ENCODE measurements at places on chromosomes 3 and 15. TPM values are rescaled to one million over a fixed set of nuclear protein-coding genes. Genes with fewer than 3 reads are reported as not detected.

- no peak for DNase-seq
- no peak overlapping the region for H3K27ac ChIP-seq
- no peaks in the 10 kb centered on the region for H3K4me1 ChIP-seq
- H3K4me3 ChIP-seq: no peak overlapping the region
- no peaks in the 10 kb centered on the region for H3K27me3 ChIP-seq
- no peaks in the 10 kb centered on the region for H3K36me3 ChIP-seq
These were observed 141.1 kb downstream of the DOCK3 start for GRCh38 chr3:50815844-50816243.

- H3K4me3 ChIP-seq: no peak overlapping the region
- no peaks in the 10 kb centered on the region for H3K36me3 ChIP-seq
- no peak for DNase-seq
These were observed 3.9 kb downstream of the CLDND1 start for GRCh38 chr3:98518816-98519215.

DNA sequence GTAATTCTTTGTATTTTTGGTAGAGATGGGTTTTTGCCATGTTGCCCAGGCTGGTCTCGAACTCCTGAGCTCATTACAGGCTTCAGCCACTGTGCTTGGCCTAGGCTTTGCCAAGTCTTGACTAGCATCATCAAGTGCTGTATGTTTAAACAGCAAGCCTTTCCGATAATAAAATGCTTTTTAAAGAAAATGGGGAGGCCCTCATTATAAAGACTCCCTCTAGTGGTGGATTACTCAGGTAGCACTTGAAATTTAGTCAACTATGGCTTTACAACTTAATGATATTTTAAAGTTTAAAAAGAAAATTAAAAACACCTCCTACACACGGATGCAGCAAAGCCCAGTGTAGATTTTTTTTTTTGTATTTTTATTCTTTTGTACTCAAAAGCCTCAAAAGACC is 213.6 kb downstream of the GAP43 start:
- H3K4me3 ChIP-seq: no peak overlapping the region
- H3K27me3 ChIP-seq: no peaks in the 10 kb centered on the region
- H3K36me3 ChIP-seq: no peaks in the 10 kb centered on the region
- H3K4me1 ChIP-seq: no peaks in the 10 kb centered on the region
- no peak overlapping the region for H3K27ac ChIP-seq

- H3K4me1 ChIP-seq: no peaks in the 10 kb centered on the region
- H3K36me3 ChIP-seq: peaks cover 8% of the 10 kb centered on the region
- no peak for DNase-seq
These were observed 527 bp downstream of the B2M start for GRCh38 chr15:44711743-44712345.

DNA sequence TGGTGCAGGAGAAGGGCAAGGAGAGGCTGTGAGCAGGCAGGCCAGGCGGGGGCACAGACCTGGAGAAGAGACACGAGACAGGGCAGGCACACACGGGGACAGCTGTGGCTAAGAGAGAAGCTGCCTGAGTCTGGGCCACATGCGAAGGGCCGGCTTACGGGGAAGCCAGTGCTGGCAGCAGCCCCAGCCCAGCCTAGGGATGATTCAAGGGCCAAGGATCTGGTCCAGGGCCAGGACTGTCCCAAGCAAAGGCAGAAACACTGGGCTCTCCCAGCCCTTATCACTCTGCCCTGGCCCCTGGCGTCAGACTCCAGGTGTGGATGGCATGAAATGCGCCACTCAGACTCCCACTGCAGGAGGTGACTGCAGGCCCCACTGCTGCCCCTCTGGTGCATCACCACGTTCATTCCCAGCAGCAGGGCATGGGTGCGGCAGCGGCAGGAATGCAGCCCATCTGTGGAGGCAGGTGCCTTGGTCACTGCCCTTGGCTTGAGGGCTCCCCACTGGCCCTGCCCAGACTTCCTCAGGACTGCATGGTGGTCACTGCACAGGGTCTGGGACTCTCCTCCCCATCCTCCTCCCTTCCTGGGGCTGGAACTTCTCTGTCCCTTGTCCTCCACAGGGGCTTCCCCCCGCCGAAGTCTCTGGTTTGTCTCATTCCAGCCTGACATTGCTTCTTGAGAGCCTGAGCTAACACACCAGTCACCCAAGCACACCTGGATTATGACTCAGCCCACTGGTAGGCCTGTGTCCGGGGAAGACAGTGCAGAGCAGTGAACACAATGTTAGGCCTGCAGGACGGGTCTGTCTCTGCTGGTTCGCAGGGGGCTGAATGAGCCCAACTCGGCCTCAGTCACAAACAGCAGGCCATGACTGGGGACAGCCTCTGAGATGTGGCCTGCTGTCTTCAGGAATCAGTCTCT is 69.3 kb downstream of the TBC1D2B start:
- no peak for DNase-seq
- no peak overlapping the region for H3K27ac ChIP-seq
- H3K4me3 ChIP-seq: no peak overlapping the region
- no peaks in the 10 kb centered on the region for H3K4me1 ChIP-seq
- H3K36me3 ChIP-seq: no peaks in the 10 kb centered on the region

The SLC22A14 gene
- not detected for total RNA-seq

DNA sequence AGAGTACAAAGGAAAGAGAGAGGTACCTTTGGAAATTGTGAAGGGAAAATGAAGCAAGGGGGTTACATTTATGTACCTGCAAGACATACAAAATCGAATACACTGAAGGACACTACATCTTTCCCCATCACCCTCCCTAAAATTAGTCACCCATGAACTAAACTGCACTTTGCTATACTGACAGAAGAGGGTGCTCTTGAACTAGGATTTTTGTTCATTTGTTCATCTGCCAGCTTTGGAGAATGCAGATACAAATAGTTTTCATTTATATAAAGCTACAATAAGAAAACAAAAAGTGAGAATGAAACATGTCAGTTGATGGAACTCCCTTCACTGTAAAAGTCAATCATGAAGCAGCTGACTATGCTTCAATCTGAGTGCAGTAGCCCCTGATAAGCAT is 55.7 kb downstream of the PCCB start:
- H3K27me3 ChIP-seq: no peaks in the 10 kb centered on the region
- no peaks in the 10 kb centered on the region for H3K4me1 ChIP-seq
- no peaks in the 10 kb centered on the region for H3K36me3 ChIP-seq
- H3K27ac ChIP-seq: no peak overlapping the region
- no peak overlapping the region for H3K4me3 ChIP-seq
- no peak for DNase-seq

- H3K36me3 ChIP-seq: no peaks in the 10 kb centered on the region
- no peaks in the 10 kb centered on the region for H3K4me1 ChIP-seq
- no peak overlapping the region for H3K27ac ChIP-seq
- H3K4me3 ChIP-seq: no peak overlapping the region
- H3K27me3 ChIP-seq: no peaks in the 10 kb centered on the region
These were observed 32.5 kb downstream of the DCUN1D1 start for GRCh38 chr3:182947888-182948287.

DNA sequence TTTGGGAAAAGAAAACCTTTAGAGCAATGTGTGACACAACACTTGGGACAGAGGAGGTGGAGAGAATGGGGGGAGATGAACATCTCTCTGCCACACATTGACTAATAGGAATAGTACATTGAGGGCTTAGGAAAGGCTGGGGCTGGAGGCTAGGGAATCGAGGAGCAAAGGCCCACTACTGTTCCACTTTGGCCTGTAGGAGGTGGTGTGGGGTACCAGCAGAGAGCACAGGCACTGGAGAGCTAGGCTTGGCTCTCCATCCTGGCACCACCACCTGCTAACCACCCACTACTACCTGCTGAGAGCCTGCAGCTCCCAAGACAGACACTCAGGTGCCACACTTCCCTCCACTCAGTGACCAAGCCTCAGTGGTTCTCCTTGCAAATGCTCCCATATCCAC is 19.4 kb downstream of the CCDC32 start:
- H3K27me3 ChIP-seq: no peaks in the 10 kb centered on the region
- no peaks in the 10 kb centered on the region for H3K36me3 ChIP-seq
- no peaks in the 10 kb centered on the region for H3K4me1 ChIP-seq
- no peak overlapping the region for H3K27ac ChIP-seq
- no peak overlapping the region for H3K4me3 ChIP-seq
- DNase-seq: no peak

DNA sequence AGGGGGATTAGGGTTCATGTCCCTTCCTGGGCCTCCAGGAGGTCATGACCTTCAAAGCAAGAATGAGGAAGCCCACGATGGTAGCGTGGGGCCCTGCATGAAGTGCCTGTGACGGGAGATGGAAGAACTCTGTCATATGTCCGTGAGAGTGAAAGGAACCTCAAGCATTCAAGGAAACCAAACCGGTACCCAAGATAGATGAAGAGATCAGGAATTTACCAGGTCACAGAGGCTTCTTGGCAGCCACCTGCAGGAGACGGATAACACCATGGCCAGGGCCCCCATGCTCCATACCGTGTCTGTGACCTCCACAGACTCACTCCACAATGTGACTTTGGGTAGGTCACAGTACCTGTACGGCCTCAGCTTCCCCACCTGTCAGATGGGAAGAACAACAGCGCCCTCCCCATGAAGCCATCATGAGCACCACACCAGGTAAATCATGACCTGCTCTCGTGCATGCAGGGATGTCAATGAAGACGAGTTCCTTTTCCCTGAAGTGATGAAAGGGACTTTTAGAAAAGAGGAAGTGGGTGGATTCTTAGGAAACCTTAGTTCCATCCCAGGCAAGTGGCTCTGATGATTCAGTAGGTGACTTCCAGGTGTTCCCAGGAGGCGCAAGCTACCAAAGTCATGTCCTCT is 23.3 kb upstream of the CYP11A1 start:
- no peaks in the 10 kb centered on the region for H3K4me1 ChIP-seq
- no peak for DNase-seq
- no peaks in the 10 kb centered on the region for H3K27me3 ChIP-seq
- H3K27ac ChIP-seq: no peak overlapping the region

DNA sequence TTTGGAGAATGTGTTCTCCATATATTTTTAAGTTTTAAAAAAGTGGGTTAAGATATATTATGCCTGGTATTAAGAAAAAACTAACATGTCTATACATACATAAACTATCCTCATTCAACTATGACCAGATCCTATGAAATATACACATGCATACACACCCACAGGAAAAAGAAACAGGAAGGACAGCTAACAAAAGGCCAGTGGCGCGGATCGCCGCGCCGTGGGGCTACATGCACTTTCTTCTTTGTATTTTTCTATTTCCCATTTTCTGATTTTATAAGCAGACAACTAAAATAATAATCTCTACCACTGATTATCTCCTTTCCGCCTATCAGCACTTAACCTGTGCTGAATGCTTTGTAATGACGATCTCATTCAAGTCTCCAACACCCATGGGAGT is 160.1 kb downstream of the OR4M2 start:
- H3K27ac ChIP-seq: no peak overlapping the region
- no peak overlapping the region for H3K4me3 ChIP-seq
- H3K27me3 ChIP-seq: no peaks in the 10 kb centered on the region
- no peaks in the 10 kb centered on the region for H3K36me3 ChIP-seq

The ESYT3 gene
- 2.3 TPM for total RNA-seq

The GOLGA8H gene
- total RNA-seq: 0.16 TPM

GRCh38 chr3:143998266-143998665 is 26.6 kb downstream of the DIPK2A start:
- no peak overlapping the region for H3K4me3 ChIP-seq
- H3K27me3 ChIP-seq: no peaks in the 10 kb centered on the region
- peak overlapping the region; percentile 29 for H3K27ac ChIP-seq
- no peak for DNase-seq
- no peaks in the 10 kb centered on the region for H3K4me1 ChIP-seq

DNA sequence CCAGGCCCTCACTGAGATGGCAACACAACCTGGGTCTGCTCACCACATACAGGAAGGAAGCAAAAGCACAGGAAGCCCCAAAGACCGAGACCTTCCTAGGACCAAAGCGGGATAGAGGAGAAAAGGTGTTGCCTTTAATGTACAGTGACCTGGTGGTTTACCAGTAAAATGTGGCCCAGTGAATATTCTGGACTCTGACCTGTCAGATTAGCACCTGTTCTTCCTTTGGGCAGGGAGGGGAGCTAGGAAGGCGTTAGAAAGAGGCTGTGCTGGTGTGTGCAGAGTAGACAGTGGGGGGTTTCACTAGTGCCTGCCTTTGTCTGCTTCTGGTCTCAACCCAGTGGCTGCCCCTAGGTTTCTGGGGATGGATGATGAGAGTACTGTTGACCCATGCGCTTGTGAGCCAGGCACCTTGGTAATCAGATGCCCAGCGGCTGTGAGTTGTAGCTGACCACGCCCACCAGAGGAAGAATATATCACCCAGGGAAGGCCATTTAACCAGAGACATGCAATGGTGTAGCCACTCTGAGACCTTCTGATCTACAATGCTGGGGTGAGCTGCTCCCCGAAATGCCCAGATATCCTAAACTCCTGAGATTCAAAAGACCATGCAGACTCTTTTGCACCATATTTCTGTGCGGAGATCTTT is 90.1 kb upstream of the NEO1 start:
- H3K27me3 ChIP-seq: no peaks in the 10 kb centered on the region
- no peaks in the 10 kb centered on the region for H3K36me3 ChIP-seq
- DNase-seq: no peak
- no peak overlapping the region for H3K4me3 ChIP-seq
- H3K27ac ChIP-seq: no peak overlapping the region

DNA sequence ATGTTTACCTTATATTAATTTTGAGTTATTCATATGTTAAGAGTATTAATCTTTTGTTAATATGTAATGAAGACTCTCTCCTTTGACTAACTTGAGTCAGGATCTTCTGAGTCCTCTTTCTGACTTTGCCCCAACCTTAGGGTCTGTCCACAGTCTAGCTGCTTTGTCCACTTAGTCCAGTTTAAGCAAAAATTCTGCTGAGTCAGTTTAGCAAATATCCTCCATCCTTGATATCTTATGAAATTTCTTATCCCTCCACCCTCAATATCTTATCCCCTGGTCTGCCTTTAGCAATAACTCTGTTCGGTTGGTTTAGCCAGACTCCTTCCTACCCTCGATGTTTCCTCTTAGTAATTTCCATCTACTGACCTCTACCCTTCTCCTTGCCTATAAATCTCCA is 91.7 kb downstream of the DIPK2A start:
- no peak overlapping the region for H3K4me3 ChIP-seq
- no peaks in the 10 kb centered on the region for H3K27me3 ChIP-seq
- DNase-seq: no peak
- H3K27ac ChIP-seq: no peak overlapping the region
- H3K4me1 ChIP-seq: no peaks in the 10 kb centered on the region
- no peaks in the 10 kb centered on the region for H3K36me3 ChIP-seq

- no peaks in the 10 kb centered on the region for H3K4me1 ChIP-seq
- H3K36me3 ChIP-seq: no peaks in the 10 kb centered on the region
- no peak overlapping the region for H3K4me3 ChIP-seq
- no peak for DNase-seq
- no peak overlapping the region for H3K27ac ChIP-seq
These were observed 12.9 kb upstream of the ANKRD28 start for GRCh38 chr3:15810702-15811101.
